ENCODE measurements at places on chromosomes 16 and 17.

GRCh38 chr17:63496177-63496576 is 19.3 kb downstream of the ACE start:
- no peak for DNase-seq

DNA sequence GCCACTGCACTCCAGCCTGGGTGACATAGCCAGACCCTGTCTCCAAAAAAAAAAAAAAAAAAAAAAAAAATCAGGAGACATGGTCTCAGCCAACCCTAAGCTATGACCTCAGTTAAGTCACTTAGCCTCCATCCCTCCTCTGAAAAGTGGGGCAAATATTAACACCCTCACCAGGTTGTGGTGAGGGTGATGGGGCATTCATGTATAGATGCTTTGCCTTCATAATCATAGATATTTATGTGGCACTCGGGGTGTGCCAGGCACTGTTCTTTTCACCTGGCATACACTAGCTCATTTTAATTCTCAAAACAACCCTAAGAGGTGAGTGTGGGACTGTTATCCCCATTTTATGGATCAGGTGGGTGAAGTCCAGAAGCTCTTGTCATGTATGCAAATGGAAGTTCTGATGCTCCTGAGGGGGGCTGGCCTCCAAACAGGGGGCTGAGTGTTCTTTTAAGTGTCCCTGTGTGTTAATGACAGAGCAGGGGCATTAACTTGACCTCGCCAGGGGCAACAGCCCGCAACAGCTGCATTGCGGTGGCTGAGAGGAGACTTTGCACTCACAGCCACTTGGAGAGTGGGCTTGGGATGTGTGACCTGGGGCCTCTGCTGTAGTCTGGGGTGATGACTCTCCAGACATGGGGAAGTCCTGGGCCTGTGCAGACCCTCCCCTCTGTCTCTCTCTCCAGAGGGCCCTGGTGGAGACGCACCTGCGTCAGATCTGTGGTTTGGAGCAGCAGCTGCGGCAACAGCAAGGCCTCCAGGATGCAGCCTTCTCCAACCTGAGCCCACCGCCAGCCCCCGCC is 4.1 kb downstream of the TBKBP1 start:
- no peak for DNase-seq

GRCh38 chr16:87551487-87551886 is 50.8 kb upstream of the JPH3 start:
- no peak for DNase-seq

DNA sequence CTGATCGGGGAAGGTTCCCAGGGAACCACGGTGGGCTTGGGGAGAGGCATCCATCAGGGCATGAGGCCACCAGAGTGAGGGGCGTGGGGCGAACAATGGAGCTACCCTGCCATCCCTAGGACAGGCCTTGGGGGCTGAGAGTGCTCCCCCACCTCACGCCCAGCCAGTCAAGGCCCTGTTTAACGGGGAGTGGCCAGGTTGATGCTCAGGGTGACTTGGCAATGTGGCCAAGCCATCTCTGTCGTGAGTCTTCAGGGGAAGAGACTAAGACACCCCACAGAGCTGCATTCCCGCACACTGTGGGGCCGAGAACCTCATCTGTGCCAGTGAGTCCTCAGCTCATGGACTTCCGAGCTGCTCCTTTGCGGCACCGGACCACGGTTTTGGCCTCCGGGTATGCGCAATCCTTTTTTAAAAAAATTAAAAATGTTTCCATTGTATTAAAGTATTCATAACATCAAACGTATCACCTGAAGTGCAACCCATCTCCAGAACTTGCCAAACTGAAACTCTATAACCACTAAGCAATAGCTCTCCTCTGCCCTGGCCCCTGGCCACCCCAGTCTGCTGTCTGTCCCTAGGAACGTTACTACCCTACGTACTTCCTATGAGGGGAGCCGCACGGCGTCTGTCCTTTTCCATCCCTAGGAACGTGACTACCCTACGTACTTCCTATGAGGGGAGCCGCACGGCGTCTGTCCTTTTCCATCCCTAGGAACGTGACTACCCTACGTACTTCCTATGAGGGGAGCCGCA is 71.8 kb upstream of the DOC2B start:
- no peak for DNase-seq

GRCh38 chr17:3897731-3898130 is 4.9 kb upstream of the CAMKK1 start:
- no peak for DNase-seq

DNA sequence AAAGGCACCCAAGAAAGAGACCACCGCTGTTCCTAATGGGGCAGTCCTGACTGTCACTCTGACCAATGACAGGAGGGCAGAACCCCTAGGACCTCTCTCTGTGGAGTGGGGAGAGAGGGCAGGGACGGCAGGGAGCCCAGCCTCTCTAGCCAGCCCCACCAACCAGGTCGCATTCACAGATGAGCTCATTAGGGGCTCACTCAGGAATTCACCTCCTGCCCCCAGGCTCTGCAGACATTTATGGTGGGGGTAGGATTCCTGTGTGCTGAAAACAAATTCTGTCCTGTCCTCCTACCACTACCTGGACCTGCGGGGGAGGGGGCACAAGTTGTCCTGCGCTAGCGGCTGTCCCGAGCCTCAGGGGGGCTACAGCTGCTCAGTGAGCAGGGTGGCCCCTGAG is 27.7 kb upstream of the GPRC5C start:
- DNase-seq, result no peak

DNA sequence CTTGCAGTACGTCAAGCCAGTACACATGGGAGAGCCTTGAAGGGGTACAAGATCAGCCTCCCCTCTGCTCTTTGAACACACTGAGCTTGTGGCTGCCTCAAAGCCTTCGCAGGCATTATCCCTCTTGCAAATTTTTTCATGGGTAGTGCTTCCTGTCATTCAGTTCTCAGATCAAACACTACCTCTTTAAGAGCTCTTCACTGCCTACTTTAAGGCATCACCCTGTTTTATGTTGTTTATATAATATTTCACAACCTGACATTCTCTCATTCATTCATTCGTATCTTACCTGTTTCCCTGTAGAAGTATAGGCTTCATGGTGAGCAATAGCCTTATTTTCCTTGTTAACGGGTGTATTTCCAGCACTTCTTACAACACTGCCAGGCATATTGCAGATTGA is 269.1 kb downstream of the CDH13 start:
- no peak for DNase-seq
